ENCODE measurements at places on chromosomes 1 and 21.

- no peak for DNase-seq
Observed at GRCh38 chr1:32773764-32774463, 43.2 kb downstream of the YARS1 start.

DNA sequence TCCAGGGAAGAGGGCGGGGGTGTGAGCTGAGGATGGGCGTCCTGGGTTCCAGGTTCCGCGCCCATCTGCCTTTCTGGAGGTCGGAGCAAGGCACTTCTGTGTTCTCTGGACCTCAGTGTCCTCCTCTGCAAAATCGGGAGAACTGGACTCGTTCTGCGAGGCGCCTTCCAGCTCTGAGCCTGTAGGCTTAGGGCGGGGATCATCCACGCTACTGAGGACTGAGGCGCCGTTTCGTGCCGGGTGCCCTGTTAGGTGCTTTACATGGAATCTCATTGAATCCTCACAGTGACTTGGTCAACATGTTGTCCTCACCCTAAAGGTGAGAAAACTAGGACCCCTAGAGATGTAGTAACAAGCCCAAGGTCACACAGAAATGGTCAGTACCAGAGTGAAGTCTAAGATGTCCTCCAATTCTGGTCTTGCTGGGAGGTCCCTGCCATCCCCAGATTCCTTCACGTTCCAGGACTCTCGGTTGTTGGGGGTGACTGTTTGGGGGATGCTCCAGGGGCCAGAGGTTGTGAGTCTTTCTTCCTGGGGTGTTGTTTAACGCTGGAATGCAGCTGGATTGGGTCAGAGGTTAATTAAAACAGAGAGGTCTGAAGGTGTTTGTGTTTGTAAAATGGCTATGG lies 677 bp downstream of the PRKAA2 start:
- DNase-seq, result no peak

DNA sequence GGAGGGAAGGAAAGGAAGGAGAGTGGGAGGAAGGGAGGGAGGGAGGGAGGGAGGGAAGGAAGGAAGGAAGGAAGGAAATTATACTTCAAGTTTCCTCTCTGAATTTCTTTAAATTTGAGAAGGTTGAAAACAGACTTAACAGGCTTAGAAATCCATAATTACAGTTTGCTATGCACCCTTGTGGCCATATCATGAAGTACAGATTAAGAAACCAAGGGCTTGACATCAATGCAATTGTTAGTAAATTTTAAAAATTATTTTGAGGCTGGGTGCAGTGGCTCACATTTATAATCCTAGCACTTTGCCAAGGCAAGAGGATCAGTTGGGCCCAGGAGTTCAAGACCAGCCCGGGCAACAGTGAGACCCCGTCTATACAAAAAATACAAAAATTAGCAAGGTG lies 14.4 kb downstream of the ANP32E start:
- DNase-seq, result peak; percentile 18

- DNase-seq, result no peak
Observed at GRCh38 chr1:206854401-206855129, 10.9 kb upstream of the IL20 start.

- no peak for DNase-seq
Observed at GRCh38 chr1:58971629-58972140, 187.8 kb upstream of the JUN start.

GRCh38 chr1:206850401-206850800 lies 15.0 kb upstream of the IL20 start:
- no peak for DNase-seq

DNA sequence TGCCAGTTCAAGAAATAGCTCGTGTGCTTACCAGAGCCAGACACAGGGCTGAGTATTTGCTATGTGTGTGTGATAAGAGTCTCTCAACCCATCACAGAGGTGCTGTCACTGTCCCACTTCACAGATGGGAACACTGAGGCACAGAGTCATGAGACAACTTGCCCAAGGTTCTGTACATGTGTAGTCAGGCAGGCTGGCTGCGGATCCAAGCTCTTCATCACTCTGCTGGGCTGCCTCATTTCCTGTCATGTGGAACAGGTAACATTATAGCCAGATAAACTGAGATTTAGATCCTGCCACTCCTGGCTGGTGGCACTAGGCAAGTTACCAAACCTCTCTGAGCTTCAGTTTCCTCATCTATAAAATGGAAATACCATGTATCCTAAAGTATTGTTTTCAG lies 77.8 kb downstream of the ITPKB start:
- DNase-seq, result no peak

- no peak for DNase-seq
Observed at GRCh38 chr21:35002879-35003722, 46.0 kb downstream of the RUNX1 start.

DNA sequence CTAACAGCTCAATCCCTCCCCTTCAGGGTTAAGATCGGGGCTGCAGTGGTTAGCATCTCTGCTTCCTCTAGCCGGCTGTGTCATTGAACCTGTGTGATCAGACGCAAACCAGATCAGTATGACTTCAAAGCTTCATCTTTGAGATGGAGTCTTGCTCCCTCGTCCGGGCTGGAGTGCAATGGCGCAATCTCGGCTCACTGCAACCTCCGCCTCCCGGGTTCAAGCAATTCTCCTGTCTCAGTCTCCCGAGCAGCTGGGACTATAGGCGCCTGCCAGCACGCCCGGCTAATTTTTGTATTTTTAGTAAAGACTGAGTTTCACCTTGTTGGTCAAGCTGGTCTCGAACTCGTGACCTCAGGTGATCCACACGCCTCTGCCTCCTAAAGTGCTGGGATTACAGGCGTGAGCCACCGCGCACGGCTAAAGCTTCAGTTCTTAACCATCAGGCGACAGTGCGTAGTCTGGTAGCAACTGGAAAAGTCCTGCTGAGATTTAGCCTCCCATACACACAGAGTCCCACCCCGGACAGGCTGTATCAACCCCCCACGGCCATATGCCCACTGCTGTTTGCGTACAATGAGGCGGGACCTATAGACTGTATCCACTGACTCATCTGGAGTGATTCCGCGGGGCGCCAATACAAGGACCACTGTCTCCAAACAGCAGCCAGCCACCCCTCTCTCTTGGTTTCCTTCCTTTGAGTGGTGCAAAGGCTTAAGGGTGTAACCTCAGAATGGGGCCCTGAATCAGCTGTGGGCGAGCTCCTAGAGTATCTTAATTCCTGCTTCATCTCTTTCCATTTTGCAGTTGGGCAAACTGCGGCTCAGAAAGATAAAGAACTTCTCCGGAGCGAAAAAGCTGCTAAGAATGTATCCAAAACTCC lies 23.3 kb downstream of the CELA3A start:
- DNase-seq, result peak; percentile 75

- DNase-seq, result no peak
Observed at GRCh38 chr1:174931214-174931613, 68.5 kb upstream of the CACYBP start.

DNA sequence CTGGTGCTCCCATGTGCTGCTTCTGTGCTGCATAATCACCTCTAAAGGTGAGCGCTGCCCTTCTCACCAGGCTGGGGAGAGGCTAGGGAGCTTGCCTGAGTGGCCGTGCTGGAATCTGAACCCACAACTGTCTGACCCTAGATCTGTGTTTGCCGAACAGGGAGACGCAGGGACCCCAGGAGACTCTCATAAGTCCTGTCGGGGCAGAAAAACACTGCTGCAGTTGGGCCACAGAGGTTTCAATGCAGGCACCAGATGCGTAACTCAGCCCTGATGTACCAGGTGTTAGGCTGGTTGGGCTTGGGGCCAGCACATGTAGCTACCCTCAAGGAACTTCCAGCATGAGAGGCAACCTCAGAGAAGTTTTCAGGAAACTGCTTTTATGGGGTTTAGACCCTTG lies 49.5 kb upstream of the DMRTB1 start:
- DNase-seq, result no peak

GRCh38 chr1:204319462-204319861 lies 40.3 kb downstream of the PLEKHA6 start:
- DNase-seq, result no peak

DNA sequence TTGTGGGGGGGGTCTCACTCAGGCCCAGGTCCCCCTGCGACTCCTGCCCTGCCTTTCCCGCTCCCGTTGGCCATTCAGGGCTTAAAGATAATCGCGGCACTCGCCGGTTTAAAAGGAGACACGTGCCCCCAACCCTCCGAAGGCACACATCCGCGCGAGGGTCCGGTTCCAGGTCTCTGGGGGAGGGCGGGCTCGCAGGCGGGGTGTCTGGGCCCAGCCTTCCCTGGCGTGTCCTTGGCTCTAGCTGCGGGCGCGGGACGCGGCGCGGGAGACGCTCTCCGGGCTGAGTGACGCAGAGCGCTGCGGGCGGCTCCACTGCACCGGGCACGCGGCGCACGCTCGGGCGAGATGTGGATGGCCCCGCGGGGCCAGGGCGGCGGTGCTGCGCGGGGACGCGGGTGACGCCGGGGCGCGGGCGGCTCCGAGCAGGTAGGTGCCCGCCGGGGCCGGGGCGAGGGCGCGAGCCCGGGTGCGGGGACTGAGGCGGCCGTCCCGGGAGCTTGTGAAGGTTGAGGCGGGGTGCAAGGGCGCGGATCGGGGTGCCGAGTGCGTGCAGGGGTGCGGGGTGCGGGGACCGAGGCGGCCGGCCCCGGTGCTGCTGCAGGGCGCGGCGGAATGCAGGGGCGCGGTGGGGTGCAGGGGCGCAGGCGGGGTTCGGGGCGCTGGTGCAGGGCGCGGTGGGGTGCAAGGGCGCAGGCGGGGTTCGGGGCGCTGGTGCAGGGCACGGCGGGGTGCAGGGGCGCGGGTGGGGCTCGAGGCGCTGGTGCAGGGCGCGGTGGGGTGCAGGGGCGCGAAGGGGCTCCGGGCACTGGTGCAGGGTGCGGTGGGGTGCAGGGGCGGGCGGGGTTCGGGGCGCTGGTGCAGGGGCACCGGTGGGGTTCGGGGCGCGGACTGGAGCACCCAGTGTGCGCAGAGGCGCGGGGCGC lies 3.3 kb upstream of the TRPM2 start:
- DNase-seq, result no peak

DNA sequence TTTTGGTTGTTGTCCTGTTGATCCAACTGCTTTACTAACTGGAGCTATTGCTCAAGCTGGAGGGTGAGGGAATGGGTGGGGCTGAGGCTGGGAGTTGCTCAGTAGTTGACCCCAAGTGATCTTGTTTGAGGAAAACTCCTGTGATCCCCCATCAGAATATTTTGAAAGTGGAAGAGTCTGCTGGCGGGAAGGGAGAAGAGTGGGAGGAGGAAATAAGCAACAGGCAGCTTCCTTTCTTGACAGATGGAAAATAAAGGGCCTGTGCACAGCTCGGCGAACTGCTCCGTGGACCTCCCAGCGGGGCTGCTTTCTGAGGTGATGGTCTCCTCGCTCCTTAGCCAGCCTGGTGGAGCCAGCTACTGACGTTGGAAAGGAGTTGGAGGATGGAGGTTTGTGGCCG lies 199.1 kb upstream of the LMO4 start:
- no peak for DNase-seq

- no peak for DNase-seq
Observed at GRCh38 chr1:176187001-176187400, 20.1 kb downstream of the COP1 start.

GRCh38 chr1:37073854-37074379 lies 39.6 kb upstream of the GRIK3 start:
- peak; percentile 12 for DNase-seq

GRCh38 chr1:118335331-118335732 lies 150.3 kb upstream of the SPAG17 start:
- no peak for DNase-seq

GRCh38 chr1:167263819-167264464 lies 43.3 kb downstream of the POU2F1 start:
- DNase-seq, result no peak

- DNase-seq, result no peak
Observed at GRCh38 chr1:8086055-8086454, 59.9 kb upstream of the ERRFI1 start.

DNA sequence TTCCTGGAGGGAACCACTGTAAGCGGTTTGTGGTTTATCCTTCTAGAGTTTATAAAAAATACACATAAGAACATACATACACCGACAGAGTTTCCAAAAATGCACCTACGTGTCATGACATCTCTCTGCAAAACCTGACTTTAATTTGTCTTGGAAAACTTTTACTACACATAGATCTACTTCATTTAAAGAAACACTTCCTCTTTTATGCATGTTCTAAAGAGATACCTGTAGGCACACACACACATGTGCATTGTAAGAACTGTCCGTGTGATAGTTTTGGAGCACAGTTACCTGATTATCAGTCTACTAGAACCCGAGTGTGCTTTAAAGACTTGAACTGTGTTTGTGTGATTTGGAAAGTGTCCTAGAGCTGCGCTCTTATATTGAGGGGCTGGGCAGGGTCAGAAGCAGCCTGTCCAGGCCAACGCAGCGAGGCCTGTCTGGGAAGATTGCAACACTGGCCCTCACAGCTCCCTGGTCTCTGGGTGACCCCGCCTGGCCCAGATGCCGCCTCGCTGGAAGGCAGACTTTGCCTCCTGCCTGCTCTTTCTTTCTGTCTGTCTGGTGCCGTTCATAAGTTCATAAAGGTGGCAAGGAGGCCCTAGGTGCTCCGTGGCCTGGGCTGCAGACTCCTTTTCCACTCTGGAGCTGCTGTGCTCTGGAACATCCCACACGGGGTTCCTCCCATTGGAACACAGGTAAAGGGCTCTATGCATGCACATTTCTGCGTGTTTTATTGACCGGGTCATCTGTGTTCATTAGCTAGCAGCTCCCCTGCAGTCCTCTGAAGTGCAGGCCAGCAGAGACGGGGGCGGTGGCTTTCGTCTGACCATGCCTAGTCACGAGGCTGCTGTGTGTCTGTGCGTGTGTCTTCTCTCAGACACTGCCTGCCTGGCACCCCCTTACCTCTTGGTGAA lies 46.3 kb downstream of the AGPAT3 start:
- DNase-seq, result no peak
